ENCODE measurements at places on chromosomes 7 and 10.

GRCh38 chr7:92808006-92808405, 28.4 kb downstream of the CDK6 start:
- DNase-seq: no peak

- no peak for DNase-seq
These were observed 271.2 kb downstream of the MAGI2 start for GRCh38 chr7:79182283-79182682.

DNA sequence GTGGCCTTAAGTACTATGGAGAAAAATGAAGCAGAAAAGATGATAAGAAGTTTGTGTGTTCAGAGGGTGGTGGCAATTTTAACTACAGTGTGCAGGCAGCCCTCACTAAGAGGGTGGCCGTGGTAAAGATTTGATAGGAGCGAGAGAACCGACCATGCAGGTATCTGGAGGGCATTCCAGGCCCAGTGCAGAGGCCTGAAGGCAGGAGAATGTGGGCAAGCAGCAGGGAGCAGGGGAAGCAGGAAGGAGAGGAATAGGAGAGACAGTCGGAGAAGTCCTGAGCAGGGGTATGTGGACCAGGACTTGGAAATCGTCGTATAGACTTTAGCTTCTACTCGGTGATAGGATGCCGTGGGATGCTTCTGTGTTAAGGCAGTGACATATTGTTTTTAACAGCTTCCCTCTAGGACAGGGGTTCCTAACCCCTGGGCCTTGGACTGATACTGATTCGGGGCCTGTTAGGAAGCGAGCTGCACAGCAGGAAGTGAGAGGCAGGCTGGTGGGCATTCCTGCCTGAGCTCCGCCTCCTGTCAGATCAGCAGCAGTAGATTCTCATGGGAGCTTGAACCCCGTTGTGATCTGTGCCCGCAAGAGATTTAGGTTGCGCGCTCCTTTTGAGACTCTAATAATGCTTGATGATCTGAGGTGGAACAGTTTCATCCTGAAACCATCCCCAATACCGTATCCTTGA, 227.2 kb downstream of the CCDC3 start:
- peak; percentile 9 for DNase-seq

- DNase-seq: no peak
These were observed 61.7 kb downstream of the GSAP start for GRCh38 chr7:77354484-77354883.

DNA sequence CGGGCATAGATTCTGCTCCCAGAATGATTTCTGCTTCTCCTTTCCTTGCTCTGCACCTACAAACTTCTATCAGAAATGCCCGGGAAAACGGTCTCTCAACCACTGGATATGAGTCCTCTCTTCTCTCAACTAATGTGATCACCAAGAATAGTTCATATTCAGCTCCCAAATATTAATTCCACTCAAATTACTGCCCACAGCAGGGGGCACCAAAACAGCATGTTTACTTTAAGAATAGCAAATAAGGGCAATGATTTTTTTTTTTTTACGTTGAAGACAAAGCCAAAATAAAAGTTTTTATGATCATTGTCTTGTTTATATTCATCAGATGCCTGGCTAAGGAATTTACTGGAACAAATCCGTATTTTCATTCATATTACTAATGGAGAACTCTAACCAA, 94.9 kb upstream of the PRSS1 start:
- no peak for DNase-seq

GRCh38 chr10:76354212-76354738, 922.9 kb downstream of the LRMDA start:
- DNase-seq: no peak

GRCh38 chr7:125675640-125676039, 746.0 kb upstream of the POT1 start:
- DNase-seq: no peak

GRCh38 chr7:71015252-71015900, 116.6 kb upstream of the GALNT17 start:
- DNase-seq: no peak

DNA sequence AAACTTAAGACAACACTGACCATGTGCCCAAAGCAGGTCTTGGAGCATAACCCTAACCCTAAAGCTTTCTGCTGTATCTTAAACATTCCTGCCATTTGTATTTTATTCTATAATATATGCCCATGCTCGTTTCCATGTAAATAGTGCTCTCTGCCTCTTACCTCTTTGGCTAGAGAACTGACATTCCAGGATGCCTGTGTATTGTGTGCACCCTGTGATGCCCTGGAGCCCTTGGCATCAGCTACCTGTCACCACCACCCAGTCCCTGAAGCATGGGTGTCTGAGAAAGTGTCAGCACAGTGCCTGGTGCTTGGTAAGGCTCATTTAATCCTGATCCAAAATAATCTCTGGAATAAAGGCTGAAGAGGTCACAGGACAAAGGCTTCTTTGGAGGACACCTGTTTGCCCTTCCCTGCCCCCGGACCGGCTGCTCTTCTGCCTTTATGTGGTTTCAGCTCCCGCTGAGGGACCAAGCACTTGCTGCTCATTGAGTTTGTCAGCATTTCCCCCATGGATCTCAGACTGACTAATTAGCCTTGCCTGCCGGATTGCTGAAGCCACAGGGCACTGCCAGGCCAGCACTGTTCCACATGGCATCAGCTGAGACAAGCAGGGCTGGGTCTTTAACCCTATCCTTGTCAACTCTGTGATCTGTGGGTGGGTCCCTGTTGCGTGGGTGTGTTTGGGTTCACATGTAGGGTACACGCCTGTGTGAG, 139.1 kb upstream of the SORCS3 start:
- DNase-seq: peak; percentile 46

- no peak for DNase-seq
These were observed 61.7 kb downstream of the SEMA3D start for GRCh38 chr7:85125176-85125575.

DNA sequence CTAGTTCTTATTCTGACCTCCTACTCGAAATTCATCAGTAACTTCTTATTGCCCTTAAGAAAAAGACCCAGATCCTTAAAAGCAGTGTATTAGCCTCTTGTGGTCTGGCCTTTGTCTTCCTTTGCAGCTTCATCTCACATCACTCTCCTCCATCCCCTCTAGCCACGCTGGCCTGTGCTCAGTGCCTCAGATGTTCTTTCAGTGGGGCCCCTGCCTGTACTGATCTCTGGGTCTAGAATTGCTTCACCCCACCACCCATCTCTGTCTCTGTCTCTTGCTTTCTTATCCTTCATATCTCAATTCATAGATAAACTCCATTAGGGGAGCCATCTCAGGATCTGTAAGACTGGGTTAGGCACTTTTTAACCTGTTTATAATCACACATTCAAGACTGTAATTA, 1178.5 kb upstream of the C7orf33 start:
- DNase-seq: no peak

DNA sequence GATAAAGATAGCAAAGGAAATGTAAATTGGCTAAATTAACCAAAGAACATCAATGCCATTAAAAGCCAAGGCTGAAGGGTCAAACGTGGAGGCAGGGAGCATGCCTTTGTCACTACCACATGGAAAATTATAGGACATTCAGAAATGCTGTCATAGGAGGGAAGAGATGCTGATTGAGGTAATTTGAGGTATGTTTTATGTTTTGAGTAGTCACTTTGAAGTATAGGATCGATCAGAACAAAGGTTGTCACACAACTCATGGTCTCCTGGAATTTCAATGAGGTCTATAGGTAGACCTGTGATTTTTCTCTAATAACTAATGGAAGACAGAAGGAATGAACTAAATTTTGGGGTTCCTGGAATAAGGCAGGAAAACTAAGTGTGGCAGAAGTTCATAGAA, 149.8 kb downstream of the SEMA3A start:
- no peak for DNase-seq

DNA sequence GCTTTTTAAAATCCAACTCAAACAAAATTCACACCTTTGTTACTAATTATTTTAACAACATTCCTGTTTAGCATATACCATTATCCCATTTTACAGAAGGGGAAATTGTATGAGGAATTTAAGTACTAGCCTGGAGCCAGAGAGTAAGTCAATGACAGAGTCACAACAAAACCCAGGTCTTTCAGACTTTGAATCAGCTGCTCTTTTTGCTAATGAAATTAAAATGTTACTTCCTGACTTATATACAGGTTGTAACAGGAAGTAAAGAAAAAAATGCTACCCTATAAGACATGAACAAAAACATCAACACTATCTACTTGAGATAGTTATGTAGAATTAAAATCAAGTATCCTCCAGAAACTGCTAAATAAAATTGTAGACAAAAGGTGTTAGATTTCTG, 82.6 kb upstream of the ASAH2 start:
- no peak for DNase-seq
